ENCODE measurements at places on chromosomes 7 and 10.

- no peak for DNase-seq
These were observed 11.2 kb downstream of the BTBD16 start for GRCh38 chr10:122282253-122282671.

GRCh38 chr10:129136074-129136473 is 331.0 kb upstream of the MGMT start:
- DNase-seq: no peak

DNA sequence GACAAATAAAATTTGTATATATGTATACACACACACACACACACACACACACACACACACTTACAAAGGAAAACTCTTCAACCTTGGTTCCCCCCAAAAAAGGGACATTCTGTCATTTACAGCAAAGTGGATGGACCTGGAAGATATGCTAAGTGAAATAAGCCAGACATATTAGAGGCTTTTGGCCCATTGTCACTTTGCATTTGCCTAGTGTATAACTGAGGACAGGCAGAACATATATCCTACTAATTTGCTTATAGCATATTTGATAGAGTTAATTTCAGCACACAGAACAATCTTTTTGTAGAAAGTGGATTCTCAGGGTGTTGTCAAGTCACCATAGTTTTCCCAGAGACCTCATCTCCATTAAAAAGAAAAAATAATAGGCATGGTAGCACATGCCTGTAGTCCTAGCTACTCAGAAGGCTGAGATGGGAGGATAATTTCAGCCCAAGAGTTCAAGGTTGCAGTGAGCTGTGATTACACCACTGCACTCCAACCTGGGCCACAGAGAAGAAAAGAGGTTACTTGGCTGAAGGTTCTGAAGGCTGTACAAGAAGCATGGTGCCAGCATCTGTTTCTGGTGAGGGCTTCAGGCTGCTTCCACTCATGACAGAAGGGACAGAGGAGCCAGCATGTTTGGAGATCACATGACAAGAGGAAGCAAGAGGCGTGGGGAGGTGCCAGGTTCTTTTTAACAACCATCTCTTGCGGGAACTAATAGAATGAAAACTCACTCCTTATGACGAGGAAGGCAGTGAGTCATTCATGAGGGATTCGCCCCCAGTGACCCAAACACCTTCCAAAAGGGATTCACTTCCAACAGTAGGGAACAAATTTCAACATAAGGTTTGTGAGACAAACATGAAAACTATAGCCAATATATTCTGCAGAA is 135.6 kb downstream of the TMEM168 start:
- no peak for DNase-seq

DNA sequence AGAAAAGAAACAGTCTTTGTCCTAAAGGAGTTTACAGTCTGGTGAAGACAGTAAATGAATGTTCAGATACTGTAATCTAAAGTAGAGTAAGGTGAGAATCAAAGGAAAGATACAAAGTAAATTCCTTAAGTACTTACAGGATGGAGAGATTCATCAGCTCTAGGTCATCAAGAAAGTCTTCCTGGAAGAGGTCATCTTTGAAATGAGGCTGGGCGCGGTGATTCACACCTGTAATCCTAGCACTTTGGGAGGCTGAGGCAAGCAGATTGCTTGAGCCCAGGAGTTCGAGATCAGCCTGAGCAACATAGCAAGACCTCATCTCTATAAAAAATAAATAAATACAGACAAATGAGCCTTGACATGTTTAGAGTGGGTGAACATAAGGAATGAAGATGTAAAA is 18.3 kb downstream of the FHIP2A start:
- no peak for DNase-seq

DNA sequence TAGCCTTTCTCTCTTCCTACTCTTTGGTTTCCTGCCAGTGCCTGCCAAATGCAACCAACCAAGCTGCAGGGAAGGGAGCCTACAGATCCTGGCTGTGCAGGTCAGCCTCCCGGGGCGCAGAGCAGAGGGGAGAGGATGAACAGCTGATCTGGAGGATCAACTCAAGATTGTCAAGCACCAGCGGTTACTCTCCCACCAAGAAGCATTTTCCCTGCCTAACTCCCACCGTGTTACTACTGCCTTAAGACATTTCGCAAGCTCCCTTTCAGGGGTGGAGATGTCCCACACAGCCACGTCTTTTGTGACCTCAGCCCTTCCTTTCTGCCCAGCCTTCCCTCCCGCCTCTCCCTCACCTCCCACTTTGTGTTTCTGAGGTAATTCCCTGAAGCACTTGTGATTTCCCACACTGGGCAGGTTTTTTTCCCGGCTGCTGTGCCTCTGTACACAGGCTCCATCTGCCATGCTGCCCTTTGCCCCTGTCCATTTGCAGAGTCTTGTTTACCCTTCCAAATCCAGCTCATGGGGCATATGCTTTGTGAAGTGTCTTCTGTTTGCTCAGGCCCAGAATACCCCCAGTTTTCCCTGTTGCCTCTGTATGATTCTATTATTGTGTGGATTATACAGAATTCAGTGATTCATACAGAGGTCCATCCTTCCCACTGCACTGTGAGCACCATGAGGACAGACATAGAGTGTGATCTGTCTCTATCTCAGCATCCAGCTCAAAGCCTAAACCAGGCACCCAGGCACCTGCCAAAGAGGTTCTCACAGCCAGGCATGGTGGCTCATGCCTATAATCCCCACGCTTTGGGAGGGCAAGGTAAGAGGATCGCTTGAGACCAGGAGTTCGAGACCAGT is 40.9 kb upstream of the PAPSS2 start:
- no peak for DNase-seq
